ENCODE measurements at places on chromosomes 2 and 18.

GRCh38 chr2:184369307-184369706, 229.0 kb upstream of the ZNF804A start:
- DNase-seq: no peak

- DNase-seq: no peak
These were observed 245.6 kb upstream of the SALL3 start for GRCh38 chr18:78733762-78734613.

DNA sequence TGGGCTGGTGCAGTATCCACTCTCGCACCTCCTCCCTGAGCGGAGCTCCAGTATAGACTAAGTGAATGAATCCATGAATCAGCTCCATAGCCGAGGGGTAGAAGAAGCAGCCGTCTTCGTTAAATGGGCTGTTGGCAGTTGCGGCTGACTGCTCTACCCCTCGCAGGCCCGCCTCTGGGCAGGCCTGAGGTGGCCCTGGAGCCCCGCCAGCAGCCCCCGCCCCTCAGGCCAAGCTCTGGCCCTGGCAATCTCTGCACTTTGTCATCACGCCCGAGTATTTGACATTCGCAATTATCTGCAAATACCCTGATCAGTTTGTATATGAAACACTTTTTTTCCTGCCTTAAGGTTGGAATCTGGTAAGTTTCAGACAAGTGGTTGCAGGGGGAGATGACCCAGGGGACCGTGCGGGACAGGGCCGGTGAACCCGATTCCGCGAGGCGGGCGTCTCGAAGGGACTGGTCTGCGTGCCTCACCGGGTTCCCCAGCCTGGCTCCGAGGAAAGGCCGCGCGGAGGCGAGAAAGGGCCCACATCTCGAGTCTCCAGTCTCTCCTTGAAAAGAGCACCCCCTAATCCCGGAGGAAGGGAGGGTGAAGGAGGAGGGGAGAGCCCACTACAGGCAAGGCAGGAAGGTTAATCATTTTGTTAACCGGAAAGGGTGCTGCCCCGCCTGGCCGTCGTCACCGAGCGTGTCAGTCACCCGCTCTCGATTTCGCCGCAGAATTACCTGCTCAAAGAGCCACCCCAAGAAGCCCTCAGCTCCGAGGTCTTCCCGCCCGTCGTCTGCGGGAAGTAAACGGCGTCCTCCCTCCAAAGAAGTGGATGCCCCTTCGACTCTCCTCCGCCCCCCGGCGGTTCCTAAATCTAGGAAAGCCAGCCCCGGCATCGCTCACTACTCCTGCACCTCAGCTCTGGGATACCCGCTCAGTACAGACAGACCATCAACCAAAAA, 11.1 kb upstream of the SATB2 start:
- peak; percentile 58 for DNase-seq

GRCh38 chr2:190972213-190972612, 41.8 kb downstream of the STAT1 start:
- no peak for DNase-seq

DNA sequence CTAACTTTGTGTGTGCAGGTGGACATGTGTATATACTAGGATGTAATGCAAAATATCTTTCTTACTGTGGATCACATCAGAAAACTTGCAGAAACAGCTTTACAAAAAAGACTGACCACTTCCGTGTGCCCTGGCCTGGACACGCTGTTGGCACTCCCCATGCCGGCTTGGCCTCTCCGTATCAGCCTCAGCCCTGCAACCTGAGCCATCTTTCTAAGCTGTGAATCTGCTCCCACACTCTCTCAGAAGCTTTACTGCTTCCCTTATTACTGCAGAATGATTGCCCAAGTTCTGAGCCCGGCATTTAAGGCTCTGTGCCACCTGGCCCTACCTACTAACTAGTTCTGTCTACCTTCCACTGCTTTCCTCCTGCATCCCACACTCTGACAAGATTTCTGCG, 37.8 kb downstream of the MYO7B start:
- DNase-seq: no peak

DNA sequence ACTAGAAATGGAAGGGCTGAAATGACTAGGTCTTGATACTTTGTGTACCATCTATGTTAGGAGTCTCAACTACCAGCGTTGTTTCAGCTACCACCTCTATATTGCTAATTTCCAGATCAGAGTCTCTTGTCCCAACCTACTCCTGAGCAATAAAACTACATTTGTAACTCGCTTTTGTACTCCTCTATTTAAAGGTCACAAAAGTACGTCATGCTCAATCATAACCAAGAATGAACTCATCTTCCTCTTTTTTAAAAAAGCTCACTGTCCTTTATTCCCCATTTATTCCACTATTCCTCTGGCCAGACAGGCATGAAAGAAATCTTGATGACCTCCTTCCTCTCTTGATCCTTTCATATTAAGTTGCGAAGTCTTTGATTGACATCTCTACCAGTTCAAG, 11.2 kb upstream of the MATN3 start:
- no peak for DNase-seq

- DNase-seq: no peak
These were observed 13.3 kb downstream of the SERTAD2 start for GRCh38 chr2:64640153-64641044.

- no peak for DNase-seq
These were observed 49.8 kb downstream of the PIAS2 start for GRCh38 chr18:46867367-46868143.

DNA sequence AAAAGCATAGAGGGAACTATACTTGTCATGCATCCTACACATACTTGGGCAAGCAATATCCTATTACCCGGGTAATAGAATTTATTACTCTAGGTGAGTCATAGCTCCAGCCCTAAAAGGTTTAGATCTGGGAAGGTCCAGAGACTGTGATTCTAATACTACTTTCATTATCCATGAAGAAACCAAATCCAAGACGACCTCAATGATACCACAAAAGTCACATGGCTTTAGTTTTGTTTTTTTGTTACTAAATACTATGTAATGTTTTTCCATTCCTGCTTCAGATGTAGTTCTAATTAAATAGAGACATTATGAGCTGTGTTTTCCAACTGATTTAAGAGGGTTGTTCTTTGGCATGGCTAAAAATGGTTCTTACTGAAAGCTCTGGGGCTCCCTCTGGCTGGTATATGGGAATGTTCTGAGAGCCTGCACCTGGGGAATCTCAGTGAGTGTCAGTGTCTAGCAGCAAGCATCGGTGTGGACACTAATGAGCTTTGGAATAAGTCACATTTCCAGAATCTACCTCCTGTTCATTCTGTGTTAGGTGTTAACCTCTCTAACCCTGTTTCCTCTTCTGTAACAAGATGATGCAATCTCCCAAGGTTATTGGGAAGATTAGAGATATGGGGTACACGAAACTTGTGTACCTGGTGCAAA, 20.5 kb upstream of the IL1RL2 start:
- peak; percentile 17 for DNase-seq

DNA sequence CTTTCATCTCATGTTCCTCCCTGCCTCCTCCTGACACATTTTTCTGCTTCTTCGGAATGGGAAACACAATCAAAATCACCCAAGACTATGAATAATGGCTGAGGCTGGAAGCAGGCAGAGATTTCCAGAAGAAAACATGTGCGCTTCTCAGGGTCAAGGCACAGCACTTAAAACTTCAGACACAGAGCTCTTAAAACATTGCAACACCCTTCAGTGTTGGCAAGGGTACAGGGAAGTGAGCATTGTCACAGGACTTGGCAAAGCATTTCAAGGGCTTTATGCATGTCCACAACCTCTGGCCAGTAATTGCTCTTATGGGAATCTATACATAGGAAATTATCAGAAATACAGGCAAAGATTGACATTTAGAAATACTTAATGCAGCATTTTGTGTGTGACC, 477.6 kb upstream of the KLHL29 start:
- DNase-seq: no peak

DNA sequence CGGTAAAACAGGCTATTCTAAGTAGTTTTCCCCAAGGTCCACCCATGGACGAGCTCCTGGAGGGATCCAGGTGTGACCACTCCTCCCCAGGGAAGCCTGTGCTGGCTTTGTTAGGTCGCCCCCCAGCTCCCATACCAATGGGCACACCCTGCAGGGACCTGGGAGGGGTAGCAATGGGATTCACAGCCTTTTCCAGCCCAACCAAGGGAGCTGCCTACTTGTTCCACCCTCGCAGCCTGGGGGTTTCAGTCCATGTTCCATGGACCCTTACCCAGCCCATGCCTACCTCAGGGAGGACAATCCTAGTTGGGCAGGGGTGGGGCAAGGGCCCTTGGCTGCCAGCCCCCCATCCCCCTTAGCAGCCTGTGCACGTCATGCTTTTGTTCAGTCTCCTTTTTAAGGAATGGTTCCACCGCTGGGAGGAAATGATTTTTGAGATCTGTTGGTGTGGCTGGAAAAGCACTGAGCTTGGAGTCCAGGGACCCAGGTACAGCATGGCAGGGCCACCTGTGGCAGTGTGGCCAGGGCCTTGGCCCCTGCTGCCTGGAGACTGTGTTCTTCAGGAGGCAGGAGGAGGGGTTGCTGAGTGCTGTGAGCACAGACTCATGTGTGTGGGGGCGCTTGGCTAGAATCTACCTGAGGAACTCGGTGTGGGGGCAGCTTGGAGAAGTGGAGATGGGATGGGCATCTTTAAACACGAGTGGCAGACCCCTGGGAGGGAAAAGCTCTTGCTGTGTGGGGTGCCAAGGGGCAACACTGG, 166.8 kb downstream of the TWIST2 start:
- DNase-seq: no peak

DNA sequence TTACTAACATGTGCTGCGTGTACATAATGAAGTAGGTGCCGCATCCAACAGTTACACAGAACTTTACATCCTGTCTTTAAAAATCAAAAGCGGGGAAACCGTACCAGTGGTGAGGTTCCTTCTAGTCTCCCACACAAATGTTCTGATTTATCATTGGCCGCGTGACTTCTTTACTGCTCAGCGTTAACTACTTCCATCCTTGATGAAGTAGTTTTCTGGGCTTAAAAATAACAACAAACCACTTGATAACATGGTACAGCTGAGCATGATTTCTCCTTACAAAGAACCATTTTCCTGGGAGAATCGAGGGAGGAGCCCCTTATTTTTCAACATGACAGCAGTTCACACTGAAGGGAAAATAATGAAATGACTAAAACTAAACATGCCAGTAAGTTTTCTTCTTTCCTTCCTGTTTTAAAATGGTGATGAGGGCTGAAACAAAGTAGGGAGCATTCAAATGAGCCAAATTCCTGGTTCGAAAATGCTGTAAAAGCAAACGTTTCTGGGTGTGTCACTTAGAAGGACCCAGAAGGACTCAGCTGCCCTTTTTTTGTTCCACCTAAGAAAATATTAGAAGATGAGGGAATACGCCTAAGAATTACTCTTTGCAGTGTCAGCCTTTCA, 9.9 kb downstream of the EMILIN2 start:
- DNase-seq: no peak

- DNase-seq: peak; percentile 28
These were observed 56.1 kb upstream of the LYPD1 start for GRCh38 chr2:132726155-132726554.

DNA sequence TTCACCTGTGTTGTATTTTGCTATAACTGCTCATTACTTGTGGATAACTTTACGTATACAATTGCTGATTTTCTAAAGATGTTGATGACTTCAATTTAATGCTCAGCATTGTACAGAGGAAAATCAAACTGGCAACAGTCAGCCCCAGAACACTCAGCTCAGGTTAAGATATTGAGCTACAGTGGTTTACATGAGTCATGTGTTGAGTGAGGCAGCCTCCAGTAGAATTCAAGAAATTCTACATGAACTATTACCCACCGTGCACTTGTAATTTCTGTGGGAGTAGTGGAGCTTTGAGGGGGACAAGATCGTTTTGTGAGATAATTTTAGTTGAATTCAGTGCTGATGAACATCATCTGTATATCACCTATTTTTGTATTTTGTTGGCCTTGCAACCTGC, 292.3 kb downstream of the ALPK2 start:
- no peak for DNase-seq

DNA sequence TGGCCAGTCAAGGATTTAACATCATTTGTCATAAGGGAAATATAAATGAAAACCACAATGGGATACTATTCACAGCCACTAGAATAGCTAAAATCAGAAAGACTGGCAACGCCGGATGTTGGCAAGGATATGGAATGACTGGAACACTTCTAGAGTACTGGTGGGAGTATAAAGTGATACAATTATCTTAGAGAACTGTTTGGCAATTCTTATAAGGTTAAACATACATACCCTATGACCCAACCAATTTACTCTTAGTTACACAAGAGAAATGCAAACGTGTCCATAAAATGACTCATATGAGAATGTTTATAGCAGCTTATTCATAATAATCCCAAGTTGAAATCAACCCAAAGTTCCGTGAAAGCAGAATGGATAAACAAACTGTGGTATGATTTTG, 35.1 kb downstream of the MAPK4 start:
- DNase-seq: no peak

- no peak for DNase-seq
These were observed 18.9 kb downstream of the LYPD6B start for GRCh38 chr2:149057401-149057800.

DNA sequence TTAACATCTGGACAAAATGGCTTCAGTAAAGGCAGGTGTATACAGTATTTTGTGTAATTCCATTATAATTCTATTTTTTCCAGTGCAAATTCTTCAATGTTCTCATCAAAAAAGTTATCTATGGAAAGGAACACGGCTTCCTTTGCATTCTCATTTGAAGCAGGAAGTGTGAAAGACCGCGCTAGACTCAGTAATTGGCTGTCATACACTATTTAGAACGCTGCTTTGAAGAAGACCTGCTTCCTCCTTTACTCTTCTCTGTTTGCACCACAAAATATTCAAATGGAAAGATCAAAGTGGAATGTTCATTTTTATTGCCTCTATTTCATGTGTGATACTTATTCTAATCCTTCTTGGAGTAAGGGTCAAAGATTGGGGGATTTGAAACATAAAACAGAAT, 883.7 kb downstream of the TSN start:
- no peak for DNase-seq

GRCh38 chr2:199329466-199329865, 128.3 kb downstream of the SATB2 start:
- no peak for DNase-seq

GRCh38 chr18:36350839-36351469, 53.4 kb downstream of the FHOD3 start:
- DNase-seq: no peak

- peak; percentile 45 for DNase-seq
These were observed 7.9 kb downstream of the UGP2 start for GRCh38 chr2:63849381-63850203.

DNA sequence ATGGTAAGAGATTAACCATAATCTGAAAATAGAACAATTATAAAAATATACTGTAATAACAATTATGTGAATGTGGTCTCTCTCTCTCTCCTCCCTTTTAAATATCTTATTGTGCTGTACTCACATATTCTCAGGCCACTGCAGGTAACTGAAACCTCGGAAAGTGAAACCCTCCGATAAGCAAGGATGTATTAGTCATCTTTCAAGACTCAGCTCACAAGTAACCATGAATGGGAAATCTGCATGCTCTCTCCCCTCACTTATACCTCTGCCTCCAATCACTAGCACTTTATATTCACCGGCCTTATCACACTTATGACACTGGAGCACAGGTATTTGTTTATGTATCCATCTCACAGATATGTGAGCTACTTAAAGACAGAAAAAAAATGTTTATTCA, 139.7 kb downstream of the LRP2 start:
- DNase-seq: no peak

GRCh38 chr2:205133544-205133943, 548.8 kb upstream of the NRP2 start:
- DNase-seq: no peak
